GM23248 (cell line): ENCODE measurements at places on chromosomes 11 and 22. TPM values are rescaled to one million over a fixed set of nuclear protein-coding genes. Genes with fewer than 3 reads are reported as not detected.

The RTN4R gene
- 0.25 and 0.47 TPM in 2 replicates for polyA plus RNA-seq

The KCTD14 gene
- 0.85 and 1.0 TPM in 2 replicates for polyA plus RNA-seq

The CLMP gene
- polyA plus RNA-seq: 159 and 166 TPM in 2 replicates

The B3GAT1 gene
- polyA plus RNA-seq: not detected in 2 replicates

The SCO2 gene
- polyA plus RNA-seq: 11.0 and 15.0 TPM in 2 replicates

The OR6A2 gene
- polyA plus RNA-seq: not detected in 2 replicates
